Naive thymus-derived CD4-positive, alpha-beta T cell (primary cell): ENCODE measurements at places on chromosomes 13 and 19. TPM values are rescaled to one million over a fixed set of nuclear protein-coding genes. Genes with fewer than 3 reads are reported as not detected.
A peak's percentile ranks its signal among the peaks of the same experiment; 100 is the strongest.

SYNGR4 gene
- not detected for total RNA-seq

KCNN4 gene
- total RNA-seq: 18.8 TPM

CXCL17 gene
- total RNA-seq: not detected

ZNF728 gene
- total RNA-seq: not detected

SYCN gene
- total RNA-seq: not detected

KIR2DL4 gene
- total RNA-seq: 0.44 TPM

SUGP1 gene
- 77.5 and 78.3 TPM in 2 replicates for total RNA-seq

CACNG6 gene
- total RNA-seq: 0.42 TPM

COX7A1 gene
- total RNA-seq: not detected

ZNF331 gene
- total RNA-seq: 318 TPM

DNA sequence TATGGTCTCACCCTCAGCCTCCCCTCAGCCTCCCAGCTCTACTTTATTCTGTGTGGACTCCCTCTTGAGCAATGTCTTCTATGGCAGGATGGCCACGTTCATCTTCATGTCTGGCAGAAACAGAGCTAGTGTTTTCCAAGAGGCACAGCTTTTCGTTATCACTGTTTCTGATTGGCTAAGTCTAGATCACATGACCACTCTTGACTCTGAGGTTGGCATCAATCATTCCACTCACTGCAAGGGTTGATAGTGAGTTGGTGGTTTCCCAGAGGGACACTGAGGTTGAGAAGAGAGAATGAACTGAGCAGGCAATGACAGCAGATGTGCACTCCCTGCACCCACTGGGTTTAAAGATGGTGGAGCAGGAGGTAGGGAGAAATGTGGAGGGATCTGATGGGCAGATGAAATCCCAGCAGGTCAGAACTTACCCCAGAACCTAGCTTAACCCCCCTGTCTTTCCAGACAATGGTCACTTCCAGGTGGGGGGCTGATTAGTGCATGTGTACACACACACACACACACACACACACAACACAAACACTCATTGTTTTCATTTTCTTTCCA is 26.3 kb upstream of the UQCRFS1 start:
- DNase-seq: no peak
- H3K36me3 ChIP-seq: no peaks in the 10 kb centered on the region
- no peak overlapping the region for H3K4me3 ChIP-seq
- no peak overlapping the region for H3K27ac ChIP-seq

- no peak for DNase-seq
- H3K36me3 ChIP-seq: no peaks in the 10 kb centered on the region
- H3K27me3 ChIP-seq: no peaks in the 10 kb centered on the region
- H3K4me1 ChIP-seq: peaks cover 18% of the 10 kb centered on the region
These were observed 604 bp downstream of the THSD1 start for GRCh38 chr13:52405369-52405766.

DNA sequence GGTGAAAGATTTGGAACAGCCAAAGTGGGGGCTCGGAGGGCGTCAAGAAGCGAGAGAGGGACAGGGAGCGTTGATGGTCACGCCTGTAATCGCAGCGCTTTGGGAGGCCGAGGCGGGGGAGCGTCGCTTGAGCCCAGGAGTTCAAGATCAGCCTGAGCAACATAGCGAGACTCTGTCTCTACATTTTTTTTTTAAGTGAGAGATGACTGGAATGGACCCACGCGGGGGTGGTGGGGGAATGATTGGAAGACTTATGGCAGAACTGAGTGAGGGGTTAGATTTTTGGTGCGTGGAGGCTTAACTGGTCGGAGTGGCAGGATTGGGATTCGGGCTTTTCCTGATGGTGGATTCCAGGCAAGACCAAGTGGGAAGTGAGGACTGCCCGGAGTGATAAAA is 725 bp downstream of the PSMD8 start:
- H3K36me3 ChIP-seq: peaks cover 5% of the 10 kb centered on the region
- H3K27me3 ChIP-seq: no peaks in the 10 kb centered on the region
- H3K27ac ChIP-seq: peak overlapping the region; percentile 93
- H3K4me3 ChIP-seq: peak overlapping the region; percentile 96

- H3K4me3 ChIP-seq: no peak overlapping the region
- no peaks in the 10 kb centered on the region for H3K27me3 ChIP-seq
- DNase-seq: no peak
These were observed 5.3 kb upstream of the PRKCG start for GRCh38 chr19:53876651-53877224.

DNA sequence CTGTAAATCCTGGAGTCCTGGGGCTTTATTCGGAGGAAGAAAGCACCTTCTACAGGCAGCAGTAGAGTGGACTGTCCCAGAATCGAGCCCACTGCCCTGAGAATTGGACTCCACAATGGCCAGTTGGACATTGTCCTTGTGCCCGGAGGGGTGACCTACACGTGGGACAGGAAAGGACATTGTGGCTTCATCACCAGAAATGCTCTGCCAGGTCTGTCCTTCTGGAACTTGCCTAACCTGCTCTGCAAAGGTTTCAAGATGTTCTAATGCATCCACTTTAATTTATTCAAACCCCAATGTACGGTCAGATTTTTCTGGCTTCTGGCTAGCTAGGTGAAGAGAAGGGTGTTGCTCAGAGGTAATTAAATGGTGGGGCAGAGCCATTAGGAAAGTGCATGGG is 32.4 kb upstream of the SPATA13 start:
- H3K27me3 ChIP-seq: no peaks in the 10 kb centered on the region
- no peaks in the 10 kb centered on the region for H3K4me1 ChIP-seq
- no peak for DNase-seq
- no peak overlapping the region for H3K27ac ChIP-seq
- no peaks in the 10 kb centered on the region for H3K36me3 ChIP-seq

DNA sequence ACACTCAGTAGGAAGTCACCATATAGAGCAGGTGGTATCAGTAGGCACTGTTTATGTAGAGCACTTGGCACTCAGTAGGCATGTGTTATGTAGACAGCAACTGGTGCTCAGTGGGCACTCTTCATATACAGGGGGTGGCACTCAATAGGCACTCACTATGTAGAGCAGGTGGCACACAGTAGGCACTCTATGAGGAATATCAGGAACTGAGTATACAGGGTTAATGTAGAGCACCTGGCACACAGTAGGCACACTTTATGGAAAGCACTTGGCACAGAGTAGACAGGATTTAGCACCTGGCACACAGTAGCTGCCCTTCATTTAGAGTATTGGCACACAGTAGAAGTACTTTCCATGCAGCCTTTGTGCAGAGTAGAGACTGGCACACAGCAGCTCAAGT is 1.1 kb upstream of the CYP4F3 start:
- H3K27me3 ChIP-seq: no peaks in the 10 kb centered on the region
- H3K27ac ChIP-seq: no peak overlapping the region
- no peaks in the 10 kb centered on the region for H3K36me3 ChIP-seq
- DNase-seq: no peak

- H3K4me1 ChIP-seq: peaks cover 38% of the 10 kb centered on the region
- H3K27ac ChIP-seq: peak overlapping the region; percentile 50
- H3K4me3 ChIP-seq: peak overlapping the region; percentile 49
- DNase-seq: no peak
These were observed 4.9 kb downstream of the NANOS3 start for GRCh38 chr19:13881692-13882418.

DNA sequence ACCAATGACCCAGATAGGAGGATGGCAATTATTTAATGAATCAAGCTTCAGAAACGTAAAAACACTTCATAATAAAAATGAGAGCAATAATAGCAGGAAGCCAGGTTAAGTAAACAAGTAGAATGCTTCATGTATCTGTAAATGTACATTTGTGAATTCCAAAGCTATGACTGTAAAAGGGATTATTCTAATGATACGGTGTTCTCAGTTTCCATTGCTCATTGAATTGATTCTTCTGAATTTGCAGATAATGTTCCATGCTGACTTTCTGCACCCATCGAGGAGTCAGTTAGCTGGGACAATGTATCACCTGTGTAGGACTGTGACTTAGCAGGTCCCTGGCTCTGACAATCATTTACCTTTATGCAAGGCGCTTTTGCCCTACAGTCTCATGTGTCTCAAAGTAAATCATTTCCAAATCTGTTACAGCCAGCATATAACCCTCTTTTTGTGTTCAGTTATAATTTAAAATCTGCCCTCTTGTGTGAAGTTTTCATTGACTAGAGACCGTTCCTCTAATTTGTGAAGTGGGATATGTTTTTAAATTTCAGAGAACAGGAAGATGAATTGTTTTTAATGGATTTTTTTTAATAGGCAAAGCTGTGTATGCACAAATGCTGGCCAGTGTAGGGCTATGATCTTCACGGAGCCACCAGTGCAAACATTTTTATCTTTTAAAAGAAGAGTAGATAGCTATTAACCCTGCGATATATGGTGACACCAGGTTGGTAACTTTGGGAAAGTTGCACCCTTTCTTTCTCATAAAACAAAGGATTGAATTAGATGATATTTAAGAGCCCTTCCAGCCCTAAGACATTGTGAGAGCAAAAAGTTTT is 267.1 kb downstream of the KLF5 start:
- no peaks in the 10 kb centered on the region for H3K27me3 ChIP-seq
- DNase-seq: no peak
- H3K4me3 ChIP-seq: no peak overlapping the region
- no peak overlapping the region for H3K27ac ChIP-seq
- no peaks in the 10 kb centered on the region for H3K36me3 ChIP-seq
- H3K4me1 ChIP-seq: no peaks in the 10 kb centered on the region

DNA sequence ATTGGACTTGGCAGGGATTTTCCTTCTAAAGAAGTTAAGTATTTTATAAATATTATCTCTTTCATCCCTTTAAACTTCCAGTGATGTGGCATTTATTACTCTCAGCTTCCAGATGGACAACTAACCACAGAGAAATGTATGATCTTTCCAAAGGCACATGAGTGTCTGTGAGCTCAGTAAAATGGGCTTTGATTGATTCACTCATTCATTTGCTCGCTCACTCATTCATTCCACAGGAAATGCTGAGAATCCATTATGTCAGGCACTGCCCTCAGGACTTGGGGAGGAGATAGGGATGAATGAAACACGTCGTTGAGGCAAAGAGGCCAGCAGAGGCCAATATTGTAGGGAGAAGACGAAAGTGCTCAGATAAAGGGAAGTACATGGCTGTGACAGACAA is 359.3 kb downstream of the EFNB2 start:
- H3K4me3 ChIP-seq: no peak overlapping the region
- H3K4me1 ChIP-seq: no peaks in the 10 kb centered on the region
- no peak overlapping the region for H3K27ac ChIP-seq
- no peak for DNase-seq

DNA sequence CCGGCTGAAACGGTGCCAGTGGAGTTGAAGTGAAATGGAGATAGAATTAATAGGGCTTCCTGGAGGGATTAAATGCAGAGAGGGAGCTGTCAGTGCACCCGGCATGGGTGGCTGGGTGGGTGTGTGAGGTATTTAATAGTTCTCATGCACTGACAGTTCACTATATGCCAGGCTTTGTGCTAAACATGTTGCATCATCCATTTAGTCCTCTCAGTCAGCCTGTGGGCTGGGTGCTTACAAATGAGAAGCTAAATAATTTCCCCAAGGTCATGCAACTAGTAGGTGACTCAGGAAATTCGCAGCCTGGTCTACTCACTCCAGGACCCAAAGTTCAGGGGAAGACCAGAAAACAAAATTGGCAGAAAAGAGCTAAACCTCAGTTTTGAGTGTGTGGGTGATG is 63.5 kb upstream of the SPATA13 start:
- no peaks in the 10 kb centered on the region for H3K4me1 ChIP-seq
- no peak for DNase-seq
- H3K27ac ChIP-seq: no peak overlapping the region
- H3K27me3 ChIP-seq: no peaks in the 10 kb centered on the region
- H3K4me3 ChIP-seq: no peak overlapping the region

DNA sequence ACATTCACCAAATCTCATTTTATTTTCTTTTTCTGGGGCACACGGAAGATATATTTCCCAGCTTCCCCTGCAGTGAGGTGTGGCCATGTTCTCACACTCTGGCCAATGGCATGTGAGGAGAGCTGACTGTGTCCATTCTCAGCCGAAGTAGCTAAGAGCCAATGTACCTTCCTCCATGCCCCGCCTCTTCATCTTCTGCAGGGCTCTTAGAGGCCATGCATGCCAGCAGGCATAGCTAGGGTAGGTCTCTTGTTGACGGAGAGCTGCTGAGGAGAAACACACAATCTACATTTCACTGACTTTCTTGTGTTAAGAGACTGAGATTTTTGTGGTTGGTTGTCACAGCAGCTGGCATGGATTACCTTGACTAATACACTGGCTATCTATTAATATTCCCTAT is 9.8 kb upstream of the MICU2 start:
- no peaks in the 10 kb centered on the region for H3K27me3 ChIP-seq
- DNase-seq: no peak
- H3K36me3 ChIP-seq: no peaks in the 10 kb centered on the region
- H3K4me3 ChIP-seq: no peak overlapping the region
- no peak overlapping the region for H3K27ac ChIP-seq
- no peaks in the 10 kb centered on the region for H3K4me1 ChIP-seq

GRCh38 chr13:23778002-23778652 is 111.1 kb downstream of the MIPEP start:
- H3K27ac ChIP-seq: no peak overlapping the region
- no peaks in the 10 kb centered on the region for H3K36me3 ChIP-seq
- no peaks in the 10 kb centered on the region for H3K27me3 ChIP-seq
- no peaks in the 10 kb centered on the region for H3K4me1 ChIP-seq

DNA sequence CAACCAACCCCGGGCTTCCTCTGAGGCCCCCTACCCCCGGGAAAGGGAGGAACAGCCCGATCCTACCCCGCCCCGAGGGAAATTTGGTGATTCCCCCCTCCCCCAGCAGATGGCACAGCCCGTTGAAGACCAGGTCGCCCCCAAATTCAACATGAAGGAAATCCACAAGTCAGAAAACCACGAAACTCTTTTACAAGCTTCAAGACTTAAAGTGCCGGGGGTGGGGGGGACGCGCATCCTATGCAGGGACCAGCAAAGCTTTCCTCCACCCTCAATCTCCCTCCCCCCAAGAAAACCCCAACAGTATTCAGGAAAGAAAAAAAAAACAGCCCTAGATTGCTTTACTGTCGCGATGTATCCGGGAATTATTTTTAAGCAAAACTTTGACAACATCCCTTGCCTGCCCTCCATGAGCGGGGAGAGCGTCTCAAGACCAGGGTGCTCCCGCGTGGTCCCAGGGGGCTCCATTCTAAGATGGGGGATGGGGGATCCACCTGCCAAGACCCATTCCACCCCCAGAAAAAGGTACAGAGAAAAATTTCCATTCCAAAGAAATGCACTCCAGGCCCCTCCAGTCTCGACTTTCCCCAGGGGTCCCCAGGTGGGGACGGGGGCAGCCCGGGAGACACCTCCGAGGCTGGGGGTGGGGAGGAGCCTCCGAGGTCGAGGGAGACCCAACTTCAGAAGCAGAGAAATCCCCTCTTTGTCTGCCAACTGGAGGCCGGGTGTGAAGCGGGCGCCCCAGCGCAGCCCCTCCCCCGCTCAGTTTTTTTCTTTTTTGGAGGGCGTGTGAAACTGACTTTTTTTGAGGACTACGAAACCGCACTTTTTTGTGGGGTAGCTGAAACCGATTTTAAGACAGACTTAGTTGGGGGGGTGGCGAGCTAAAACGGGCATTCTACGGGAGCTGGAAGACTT is 1.5 kb downstream of the TCF3 start:
- no peaks in the 10 kb centered on the region for H3K36me3 ChIP-seq
- H3K4me1 ChIP-seq: peaks cover 4% of the 10 kb centered on the region
- peak overlapping the region; percentile 79 for H3K27ac ChIP-seq
